ENCODE measurements at places on chromosomes 13 and 19.

GRCh38 chr19:4077800-4078684, 11.3 kb upstream of the ZBTB7A start:
- DNase-seq, result no peak

DNA sequence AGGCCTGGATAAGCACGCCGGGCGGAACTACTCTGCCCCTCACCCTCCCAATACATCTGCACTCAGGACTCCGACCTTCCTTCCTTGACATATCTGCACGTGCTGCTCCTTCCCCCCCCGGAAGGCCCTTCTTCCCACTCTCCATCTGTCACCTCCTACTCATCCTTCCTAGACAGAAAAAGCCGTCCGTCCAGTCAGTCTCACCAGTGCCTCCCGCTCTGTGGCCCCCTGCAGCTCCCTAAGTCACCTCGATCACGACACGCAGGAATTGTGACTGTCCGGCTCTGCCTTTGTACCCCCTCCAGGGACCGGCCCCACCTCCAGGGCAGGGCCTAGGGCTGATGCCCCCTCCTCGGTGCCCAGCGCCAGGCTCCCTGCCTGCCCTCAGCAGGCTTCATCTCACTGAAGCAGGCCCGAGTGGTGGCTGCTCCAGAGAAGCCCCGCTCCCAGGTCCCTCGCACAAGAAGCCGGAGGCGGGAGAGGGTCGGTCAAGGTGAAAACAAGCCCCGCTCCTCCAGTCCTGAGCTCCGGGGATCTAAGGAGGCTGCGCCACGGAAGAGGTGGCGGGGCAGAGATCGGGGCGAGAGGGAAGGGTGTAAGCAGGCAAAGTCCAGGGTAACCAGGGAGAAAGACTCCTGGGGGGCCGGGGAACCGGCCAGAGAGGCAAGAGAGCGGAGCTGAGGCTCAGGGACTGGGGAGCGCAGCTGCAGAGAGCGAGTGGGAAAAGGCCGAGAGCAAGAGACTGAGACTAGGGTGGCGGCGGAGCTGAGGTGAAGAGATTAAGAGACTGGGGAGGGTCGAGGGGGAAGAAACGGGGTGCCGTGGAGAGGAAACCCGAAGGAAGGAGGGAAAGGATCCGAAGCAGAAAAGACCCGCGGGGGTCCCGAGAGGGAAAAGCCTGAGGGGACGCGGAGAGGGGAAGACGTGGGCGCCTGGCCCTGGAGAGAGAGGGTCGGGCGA, 1.1 kb downstream of the PPP6R1 start:
- no peak for DNase-seq

DNA sequence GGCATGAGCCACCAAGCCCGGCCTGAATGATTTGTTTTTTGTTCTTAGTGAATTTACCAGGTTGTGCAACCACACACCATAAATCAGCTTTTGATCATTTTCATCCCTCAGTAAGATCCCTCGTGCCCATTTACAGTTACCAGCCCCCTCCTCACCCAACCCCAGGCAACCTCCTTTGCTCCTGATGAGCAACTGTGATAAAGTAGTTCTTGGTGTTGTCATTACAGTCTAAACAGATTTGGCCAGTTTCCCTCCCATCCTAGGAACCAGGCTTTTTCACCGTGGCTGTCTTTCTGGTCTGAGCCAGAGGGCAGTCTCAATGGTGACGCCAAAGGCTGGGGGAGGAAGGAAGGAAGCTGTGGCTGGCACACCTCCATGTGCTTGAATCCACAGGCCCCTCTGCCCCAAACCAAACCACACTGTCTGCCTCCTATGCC, 61.2 kb upstream of the WDFY2 start:
- no peak for DNase-seq

- no peak for DNase-seq
These were observed at the start of gene HS6ST3 for GRCh38 chr13:96089749-96090239. TSS of gene HS6ST3 (plus strand) at chr13:96090107.

GRCh38 chr13:21344662-21345176, 114.4 kb downstream of the ZDHHC20 start:
- no peak for DNase-seq

- DNase-seq, result no peak
These were observed 1.0 kb downstream of the POSTN start for GRCh38 chr13:37597477-37598025.

DNA sequence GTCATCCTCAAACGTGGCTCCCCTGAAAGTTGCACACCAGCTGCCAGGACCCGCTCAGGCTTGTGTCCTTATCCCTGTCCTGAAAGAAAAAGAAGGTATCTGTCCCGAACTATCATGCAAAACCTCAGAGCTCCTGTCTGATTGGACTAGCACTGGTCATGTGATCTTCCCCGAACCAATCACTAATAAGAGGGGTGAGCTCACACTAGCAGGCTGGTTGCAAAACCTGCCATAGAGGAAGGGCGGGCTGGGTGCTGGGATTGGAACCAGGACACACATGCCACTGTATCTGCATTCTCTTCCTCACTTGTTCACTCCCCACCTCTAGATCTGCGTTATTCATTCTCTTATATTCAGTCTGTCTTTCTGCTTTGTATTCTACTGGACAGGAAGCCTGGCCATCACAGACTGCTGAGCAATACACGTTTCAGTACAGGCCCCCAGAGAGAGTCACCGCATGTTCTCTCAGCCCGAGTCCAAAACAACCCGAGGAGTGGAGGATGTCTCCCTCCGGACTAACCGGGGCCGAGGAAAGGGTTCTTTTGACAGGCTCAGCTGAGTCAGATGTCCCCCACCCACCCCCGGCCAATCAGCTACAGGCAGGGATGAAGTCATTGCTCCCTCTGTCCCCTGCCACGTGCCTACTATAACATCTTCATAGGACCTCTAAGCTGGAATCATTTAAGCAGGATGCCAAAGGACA, 97.7 kb downstream of the SIPA1L3 start:
- no peak for DNase-seq

DNA sequence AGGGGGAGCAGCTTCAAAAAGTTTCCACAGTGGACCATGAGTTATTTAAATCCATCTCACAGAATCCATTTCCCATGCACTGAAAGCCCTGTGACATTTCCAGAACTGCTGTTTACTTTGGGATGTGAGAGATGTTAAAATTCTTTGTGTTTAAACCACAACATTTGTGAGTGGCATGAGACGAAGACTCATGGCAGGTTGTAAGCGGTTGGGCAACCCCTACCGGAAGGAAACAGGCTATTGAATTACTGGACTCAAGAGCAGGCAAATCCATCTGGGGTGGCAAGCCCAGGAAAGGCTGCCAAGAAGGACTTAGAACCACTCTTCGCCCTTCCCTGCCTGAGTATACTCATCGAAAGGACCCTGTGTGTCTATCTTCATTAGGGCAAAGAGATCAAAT, 22.3 kb upstream of the CLDN10 start:
- no peak for DNase-seq

Data from cortex of kidney (tissue), 1 donor.